HCT116 (cell line): ENCODE measurements at places on chromosomes 6 and 20.

- no peak for DNase-seq
Observed at GRCh38 chr6:22146678-22146930, 150.2 kb downstream of the PRL start.

DNA sequence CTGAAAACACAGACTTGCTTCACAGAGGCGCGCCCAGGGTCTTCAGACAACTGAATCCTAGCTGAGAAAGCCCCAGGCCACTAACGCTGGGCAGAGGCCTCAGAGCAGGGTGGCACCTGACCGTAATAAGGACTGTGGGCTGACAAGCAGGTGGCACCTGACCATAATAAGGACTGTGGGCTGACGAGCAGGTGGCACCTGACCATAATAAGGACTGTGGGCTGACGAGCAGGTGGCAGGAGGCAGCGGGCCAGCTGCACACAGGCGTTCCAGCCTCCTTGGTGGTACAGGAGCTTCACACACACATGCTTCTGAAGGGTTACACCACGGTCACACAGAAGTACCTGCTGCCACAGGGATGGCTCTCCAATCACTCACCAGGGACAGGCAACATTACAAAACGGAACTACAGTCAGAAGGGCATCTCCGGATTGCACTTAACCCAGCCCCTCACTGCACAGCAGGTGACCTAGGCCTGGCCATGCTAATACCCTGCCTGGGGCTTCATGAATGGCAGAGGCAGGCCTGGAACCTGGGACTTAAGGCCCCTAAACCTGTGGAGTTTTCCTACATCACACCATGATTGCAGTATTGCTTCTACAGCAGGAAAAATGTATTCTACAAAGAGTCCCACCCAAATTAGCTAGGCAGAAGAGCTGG is 50.8 kb downstream of the PSMG4 start:
- no peak for DNase-seq

- DNase-seq, result no peak
Observed at GRCh38 chr6:11682561-11682975, 96.0 kb downstream of the ADTRP start.

- no peak for DNase-seq
Observed at GRCh38 chr6:113362301-113363047, 494.7 kb upstream of the MARCKS start.

GRCh38 chr6:144064402-144065212 is 30.8 kb downstream of the SF3B5 start:
- DNase-seq, result no peak

DNA sequence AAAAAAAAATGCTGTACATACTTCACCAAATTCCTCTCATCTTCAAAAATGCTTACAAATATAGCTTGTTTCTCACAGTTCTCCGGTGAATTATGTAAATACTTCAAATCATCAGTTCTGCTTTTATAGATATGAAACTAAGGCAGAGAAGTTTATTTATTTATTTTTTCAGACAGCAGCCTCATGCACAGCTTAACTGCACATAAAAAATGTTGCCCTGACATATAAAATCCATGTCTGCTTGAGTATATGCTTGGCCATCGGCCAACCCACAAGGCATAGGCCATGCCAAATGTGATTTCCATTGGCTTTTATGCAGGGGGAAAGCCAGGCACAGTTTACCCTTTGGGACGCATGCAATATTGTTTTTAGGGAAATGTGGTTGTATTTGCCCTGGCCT is 57.3 kb upstream of the PHACTR2 start:
- no peak for DNase-seq

GRCh38 chr6:75794351-75794846 is 45.4 kb downstream of the MYO6 start:
- no peak for DNase-seq

DNA sequence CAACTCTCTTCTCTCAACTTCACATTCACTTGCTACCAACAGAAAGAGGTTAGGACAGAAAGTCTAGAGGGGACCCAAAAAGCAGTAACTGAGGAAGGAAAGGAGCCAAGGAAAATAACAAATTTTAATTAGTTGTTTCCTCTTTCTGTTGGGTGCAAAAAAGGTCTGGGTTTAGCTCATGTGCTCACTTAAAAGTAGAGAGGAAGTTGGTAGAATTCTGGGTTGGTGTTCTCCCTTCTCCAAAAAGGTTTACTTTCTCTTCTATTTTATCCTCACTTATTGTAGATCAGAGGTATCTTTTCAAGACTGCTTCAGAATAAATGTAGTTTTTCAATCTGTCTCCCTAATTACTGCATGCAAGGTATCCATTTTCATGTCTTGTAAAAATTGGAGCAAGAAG is 42.8 kb downstream of the MAP3K7 start:
- no peak for DNase-seq

GRCh38 chr6:158640519-158640918 is 4.0 kb downstream of the DYNLT1 start:
- no peak for DNase-seq

DNA sequence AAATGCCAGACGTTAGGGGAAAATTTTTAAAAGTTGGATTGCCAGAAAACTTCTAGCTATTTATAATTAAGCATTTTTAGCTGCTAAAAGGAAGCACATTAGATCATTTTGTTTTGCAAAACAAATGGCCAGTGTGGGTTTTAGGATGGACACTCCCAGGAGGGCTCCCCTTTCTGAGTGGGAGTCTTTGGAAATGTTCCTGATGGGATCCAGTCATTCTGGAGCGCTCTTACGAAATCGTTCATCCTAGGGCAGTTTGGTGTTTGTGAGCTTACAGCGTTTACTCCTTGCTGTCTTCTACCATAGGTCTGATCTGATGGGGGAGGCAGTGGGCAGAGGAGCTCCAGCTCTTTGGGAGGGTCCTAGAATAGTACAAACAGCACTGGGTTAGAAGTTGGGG is 14.7 kb downstream of the GNAS start:
- no peak for DNase-seq

DNA sequence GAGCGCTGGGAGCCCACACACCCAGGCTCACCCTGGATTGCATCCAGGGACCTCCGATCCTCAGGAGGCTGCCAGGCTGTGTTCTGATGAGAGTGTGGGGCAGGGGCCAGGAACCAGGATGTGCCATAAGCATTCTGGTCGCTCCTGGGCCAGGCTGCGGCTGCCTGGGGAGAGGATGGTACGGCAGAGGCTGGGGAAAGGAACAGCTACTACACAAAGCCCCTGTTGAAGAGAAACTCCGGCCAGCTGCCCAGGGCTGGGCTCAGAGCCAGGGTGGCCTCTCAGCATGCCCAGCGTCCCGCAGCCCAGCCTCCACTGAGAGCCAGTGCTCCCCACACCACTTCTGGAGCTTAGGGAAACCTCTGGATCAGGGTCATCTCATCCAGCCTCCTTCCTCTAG is 21.7 kb upstream of the OCSTAMP start:
- DNase-seq, result no peak

DNA sequence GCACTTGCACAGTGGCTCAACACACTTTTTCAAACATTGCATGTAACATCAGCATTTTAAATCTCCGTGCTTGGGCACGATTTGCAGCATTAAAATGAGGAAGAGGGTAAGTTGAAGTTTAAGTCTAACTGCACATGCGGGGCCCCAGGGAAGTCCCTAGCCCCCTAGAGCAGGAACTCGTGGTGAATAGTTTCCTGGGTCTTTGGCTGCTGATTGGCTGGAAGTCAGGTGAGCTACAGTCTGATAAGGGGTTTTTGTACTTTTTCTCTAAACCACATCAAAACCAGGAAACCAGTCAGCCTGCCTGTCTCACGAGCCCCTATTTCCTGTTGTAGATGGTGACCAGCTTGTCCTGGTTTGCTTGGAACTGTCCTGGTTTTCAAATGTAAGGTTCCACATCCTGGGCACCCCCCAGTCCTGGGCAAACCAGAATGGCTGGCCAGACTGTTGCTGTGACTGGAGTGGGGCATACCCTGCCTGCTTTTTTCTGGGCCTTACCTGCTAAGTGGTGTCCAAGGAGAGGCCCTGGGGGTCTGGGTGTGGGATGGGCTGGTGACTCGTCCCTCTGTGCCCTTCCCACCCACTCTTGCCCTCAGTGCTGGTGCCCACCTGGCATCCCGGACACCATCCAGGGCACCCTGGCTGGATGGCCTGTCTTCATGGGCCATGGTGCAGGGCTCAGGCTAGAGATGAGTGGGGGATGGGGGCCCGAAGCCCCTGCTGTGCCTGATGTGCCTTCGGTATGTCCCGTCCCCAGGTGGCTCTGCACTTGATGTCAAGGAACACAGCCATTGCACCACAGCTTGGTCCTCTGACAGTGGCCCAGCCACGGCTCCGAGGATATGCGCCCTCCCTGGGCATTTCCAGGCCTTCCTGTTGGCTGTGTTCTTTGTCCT is 31.8 kb downstream of the SUN5 start:
- DNase-seq, result no peak

GRCh38 chr6:34284563-34285447 is 36.0 kb upstream of the SMIM29 start:
- no peak for DNase-seq

DNA sequence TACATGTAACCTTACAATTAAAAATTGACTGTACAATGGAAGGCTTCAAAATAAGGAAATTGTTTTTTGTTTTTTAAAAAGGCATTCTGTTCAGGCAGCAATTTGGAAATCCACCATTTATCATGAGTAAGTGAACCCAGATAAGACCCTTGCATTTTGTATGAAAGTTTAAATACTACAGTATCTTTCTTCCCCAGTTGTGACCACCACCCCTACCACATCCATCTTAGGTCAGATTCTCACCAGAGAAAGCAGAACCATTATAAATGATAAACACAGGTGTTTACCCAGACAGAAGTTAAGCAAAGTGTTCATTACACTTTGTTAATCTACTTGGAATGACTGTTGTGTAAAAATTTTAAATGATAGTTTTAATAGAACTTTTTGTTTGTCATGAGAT is 20.2 kb downstream of the SENP6 start:
- no peak for DNase-seq
